Muscle of arm (tissue), 14 donors: ENCODE measurements at places on chromosomes 2 and 18.

- no peak for DNase-seq
Observed at GRCh38 chr2:204145791-204146190, 209.2 kb downstream of the ICOS start.

GRCh38 chr2:195590199-195590860 lies 66.7 kb upstream of the SLC39A10 start:
- no peak for DNase-seq

DNA sequence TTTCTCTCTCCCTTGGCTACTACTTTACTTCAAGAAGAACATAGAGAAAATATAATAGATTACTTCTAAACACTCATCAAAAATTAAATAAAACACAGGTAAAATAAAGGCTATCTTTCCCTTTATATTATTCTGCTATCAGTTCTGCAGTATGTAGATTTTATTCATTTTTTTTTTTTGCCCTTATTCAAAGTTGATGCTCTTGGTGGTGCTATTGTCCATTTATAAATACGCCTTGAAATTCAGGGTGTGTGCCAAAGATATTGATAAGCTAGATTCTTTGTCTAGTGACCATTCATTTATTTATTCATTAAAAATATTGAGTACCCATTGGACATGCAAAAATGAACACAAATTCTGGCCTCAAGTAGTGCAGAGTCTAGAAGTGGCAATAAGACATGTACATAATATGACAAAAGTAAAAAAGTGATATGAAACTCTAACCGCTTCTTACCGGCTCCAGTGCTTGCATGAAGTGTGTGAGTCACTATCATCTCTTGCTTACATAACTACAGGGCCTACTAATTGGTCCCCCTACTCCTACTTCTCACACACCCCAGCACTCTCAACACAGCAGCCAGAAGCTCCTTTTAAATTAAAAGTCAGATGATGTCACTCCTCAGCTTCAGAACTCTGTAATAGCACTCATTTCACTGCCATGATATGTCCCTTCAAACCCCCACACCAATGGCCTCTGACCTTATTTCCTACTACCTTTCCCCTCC lies 208.3 kb upstream of the FANCL start:
- DNase-seq: no peak

GRCh38 chr18:8699948-8700347 lies 5.4 kb upstream of the MTCL1 start:
- no peak for DNase-seq

- DNase-seq: no peak
Observed at GRCh38 chr18:46261799-46262198, 157.6 kb downstream of the HAUS1 start.

DNA sequence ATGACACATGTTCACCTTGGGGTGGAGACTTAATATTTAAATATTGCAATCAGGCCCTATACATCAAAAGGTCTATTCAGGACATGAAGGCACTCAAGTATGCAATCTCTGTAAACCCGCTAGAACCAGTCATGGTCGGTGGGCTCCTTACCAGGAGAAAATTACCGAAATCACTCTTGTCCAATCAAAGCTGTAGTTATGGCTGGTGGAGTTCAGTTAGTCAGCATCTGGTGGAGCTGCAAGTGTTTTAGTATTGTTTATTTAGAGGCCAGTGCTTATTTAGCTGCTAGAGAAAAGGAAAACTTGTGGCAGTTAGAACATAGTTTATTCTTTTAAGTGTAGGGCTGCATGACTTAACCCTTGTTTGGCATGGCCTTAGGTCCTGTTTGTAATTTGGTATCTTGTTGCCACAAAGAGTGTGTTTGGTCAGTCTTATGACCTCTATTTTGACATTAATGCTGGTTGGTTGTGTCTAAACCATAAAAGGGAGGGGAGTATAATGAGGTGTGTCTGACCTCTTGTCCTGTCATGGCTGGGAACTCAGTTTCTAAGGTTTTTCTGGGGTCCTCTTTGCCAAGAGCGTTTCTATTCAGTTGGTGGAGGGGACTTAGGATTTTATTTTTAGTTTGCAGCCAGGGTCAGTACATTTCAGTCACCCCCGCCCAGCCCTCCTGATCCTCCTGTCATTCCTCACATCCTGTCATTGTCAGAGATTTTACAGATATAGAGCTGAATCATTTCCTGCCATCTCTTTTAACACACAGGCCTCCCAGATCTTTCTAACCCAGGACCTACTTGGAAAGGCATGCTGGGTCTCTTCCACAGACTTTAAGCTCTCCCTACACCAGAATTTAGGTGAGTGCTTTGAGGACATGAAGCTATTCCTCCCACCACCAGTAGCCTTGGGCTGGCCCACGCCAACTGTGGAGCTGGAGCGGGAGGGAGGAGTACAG lies 108.1 kb downstream of the XRCC5 start:
- DNase-seq: no peak

GRCh38 chr18:13836559-13836958 lies 12.6 kb downstream of the MC5R start:
- DNase-seq: no peak
